ENCODE measurements at places on chromosomes 1 and 21.
A peak's percentile ranks its signal among the peaks of the same experiment; 100 is the strongest.

DNA sequence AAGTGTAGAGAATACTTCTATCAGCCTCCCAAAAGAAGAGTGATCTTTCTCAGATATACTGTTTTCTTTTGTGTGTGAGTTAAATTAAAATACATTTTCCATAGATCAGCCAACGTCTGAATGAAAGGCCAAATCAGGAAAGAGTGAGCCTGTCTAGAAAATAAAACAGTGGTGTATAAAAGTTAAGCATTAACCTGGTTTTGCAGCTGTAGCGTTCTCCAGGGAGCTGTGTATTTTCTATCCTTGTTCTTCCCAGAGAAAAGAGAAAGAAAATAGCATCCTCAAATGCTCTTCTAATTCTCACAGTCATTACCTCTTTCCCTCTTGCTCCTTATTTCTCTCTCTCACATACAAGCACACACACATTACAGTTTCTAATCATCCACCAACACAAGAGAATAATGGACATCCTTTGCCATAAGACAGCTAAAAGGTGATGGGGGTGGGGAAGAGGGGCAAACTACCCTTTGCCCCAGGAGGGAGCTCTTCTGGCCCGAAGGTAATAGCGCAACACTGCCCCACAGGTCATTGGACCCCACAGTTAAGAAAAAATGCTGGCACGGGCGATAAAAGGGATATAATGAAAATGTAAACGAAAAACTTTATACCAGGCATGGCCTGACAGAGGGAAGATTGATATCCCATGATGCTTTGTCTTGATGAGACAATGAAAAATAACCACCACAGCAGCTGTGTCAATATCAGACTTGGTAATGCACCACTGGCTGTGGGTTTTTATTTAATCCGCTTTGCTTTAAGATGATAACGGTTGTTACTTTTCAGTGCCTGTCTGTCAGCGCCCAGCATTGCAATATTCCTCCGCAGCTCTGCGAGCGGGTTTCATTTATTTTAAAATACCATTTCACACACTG is 150.3 kb downstream of the NUF2 start:
- DNase-seq = no peak

- DNase-seq = no peak
Measured at GRCh38 chr21:38054334-38054733, 138.1 kb upstream of the KCNJ6 start.

DNA sequence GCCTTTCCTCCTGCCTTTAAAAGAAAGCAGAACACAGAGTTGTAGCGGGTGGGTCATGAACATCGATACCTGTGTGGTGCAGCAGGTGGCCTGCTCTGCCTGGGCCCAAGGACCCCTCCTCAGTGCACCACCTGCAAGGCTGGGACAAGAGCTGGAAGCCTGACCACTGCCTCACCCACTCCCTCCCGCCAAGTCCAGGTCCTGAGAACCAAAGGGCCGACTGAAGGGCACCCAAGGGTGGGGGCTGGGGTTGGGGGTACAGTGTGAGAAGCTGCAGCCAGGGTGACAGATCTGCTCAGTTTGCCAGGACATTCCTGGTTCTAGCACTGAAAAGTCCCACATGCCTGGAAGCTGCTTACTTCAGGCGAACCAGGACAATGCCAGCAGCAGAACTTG is 36.1 kb downstream of the NTPCR start:
- no peak for DNase-seq

GRCh38 chr1:58948671-58949070 is 164.8 kb upstream of the JUN start:
- no peak for DNase-seq

DNA sequence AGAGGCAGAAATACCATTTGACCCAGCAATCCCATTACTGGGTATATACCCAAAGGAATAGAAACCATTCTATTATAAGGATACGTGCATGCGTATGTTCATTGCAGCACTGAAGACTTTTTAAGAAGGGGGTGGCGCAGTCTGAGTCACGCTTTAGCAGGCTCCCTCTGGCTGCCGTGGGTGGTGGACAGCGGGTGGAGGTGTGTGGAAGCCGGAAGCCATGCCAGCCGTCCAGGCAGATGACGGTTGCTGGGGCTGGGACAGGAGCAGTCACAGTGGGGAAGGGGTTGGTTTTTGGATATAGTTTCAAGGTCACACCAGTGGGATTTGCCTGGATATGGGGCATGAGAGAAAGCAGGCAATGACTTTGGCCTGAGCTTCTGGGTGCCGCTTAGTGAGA is 270.5 kb downstream of the GRIK3 start:
- DNase-seq = no peak

DNA sequence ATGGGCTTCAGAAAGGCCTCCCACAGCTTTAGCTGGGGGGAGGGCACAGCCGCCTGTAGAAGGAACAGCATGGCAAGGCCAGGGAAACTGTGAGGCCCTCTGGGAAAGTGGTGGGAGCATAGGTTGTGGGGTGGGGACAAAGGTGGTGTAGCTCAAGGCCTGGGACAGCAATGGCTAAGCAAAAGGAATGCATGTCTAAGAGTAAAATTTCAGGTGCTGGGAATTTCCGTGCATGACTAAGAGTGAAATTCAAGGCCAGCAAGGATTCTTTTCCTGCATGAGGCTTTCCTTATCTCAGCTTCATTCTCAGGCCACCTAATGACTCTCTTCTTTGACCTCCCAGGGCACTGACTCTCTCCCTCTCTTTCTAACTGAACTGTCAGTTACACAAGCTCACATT is 86.5 kb upstream of the WNT4 start:
- no peak for DNase-seq

DNA sequence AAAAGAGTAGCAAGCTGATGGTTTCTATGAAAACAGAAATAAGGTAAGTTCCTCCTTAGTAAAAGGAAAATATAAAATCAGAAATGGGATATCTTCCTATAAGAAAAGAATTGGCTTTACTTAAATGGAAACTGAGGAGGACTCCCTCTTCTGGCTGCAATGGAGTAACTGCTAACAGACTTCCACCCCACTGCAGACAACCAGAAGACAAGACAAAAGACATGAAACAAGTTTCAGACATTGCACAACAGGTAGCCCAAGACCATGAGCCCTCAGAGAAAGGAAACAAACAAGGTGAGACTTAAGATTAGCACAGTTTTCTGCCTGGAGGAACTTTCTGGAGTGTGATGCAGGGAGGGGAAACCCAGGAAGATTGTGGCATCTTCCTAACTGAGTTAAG is 17.0 kb upstream of the OLFML2B start:
- no peak for DNase-seq

DNA sequence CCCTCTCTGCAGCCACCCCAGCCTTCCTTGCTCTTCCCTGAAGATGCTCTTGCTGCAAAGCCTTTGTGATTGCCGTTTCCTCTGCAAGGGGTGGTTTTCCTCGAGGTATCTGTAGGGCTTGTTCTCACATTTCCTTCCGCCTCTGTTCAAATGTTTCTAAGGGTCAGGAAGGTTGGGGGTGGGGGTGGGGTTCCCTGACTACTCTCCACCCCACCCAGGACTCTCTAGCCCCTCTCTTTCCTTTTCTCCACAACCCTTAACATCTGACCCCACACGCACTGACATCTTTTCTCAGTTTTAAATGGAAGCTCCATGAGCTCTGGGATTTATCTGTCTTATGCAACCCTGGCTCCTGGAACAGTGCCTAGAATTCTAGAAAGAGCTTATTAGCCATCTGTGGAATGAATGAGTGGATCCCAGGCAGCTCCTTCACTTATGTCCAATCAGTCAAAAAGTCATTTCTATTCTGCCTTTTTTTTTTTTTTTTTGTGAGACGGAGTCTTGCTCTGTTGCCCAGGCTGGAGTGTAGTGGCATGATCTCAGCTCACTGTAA is 27.3 kb upstream of the ZNF362 start:
- DNase-seq = peak; percentile 92

DNA sequence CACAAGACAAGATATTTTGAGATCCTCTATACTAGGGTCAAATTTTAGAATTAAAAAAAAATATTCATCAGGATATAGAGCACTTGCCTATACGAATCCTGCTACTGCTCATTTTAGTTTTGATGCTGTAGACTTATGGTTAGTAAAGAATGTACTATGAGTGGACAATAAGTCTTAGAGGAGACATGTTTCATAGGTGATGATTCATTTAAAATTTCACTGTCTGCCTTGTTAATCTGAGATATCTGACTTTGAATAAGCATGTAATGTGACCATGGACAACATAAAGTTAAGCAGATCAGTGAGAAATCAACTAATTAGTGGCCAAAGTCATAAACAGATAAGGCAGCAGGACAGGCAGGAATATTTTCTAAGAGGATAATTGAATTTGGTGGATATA is 106.8 kb upstream of the HP1BP3 start:
- no peak for DNase-seq

- DNase-seq = peak; percentile 12
Measured at GRCh38 chr1:20255666-20256065, 35.0 kb upstream of the VWA5B1 start.

- DNase-seq = no peak
Measured at GRCh38 chr1:29842130-29842529, 605.8 kb downstream of the PTPRU start.

DNA sequence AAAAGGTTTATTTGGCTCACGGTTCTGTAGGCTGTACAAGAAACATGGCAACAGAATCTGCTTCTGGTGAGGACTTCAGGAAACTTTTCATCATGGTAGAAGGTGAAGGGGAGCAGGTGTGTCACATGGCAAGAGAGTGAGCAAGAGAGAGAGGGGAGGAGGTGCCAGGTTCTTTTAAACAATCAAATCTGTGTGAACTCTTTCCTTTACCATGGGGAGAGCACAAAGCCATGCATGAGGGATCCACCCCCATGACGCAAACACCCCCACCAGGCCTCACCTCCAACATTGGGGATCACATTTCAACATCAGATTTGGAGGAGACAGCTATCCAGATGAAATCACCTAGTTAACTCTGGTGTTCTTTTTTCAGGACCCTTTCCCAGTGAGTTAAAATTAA is 103.6 kb downstream of the GALNT2 start:
- DNase-seq = no peak

- no peak for DNase-seq
Measured at GRCh38 chr21:45482899-45483821, 59.1 kb downstream of the SLC19A1 start.

DNA sequence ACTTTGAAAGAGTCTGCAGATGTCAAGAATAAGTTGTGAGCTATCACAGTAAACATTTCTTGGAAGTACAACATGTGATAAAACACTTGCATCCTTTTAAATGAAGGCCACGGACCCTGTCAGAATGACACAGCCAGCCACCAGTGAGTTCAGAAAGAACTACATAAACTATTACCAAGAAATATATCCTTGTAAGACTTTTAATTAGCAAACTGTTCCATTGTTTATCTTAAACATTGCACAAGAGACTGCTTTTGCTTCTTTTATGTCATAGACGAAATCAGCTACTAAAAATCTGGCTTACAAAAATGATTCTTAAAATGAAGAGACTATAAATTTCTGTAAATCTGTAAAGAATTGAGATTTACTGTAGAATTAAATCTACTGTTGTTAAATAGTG is 17.9 kb downstream of the LRRC7 start:
- DNase-seq = no peak

GRCh38 chr1:150549496-150550221 is 451 bp downstream of the ADAMTSL4 start:
- no peak for DNase-seq

GRCh38 chr1:12075195-12076114 is 12.4 kb downstream of the TNFRSF8 start:
- DNase-seq = peak; percentile 58

GRCh38 chr1:111275079-111275478 is 15.6 kb upstream of the CHIA start:
- peak; percentile 87 for DNase-seq

DNA sequence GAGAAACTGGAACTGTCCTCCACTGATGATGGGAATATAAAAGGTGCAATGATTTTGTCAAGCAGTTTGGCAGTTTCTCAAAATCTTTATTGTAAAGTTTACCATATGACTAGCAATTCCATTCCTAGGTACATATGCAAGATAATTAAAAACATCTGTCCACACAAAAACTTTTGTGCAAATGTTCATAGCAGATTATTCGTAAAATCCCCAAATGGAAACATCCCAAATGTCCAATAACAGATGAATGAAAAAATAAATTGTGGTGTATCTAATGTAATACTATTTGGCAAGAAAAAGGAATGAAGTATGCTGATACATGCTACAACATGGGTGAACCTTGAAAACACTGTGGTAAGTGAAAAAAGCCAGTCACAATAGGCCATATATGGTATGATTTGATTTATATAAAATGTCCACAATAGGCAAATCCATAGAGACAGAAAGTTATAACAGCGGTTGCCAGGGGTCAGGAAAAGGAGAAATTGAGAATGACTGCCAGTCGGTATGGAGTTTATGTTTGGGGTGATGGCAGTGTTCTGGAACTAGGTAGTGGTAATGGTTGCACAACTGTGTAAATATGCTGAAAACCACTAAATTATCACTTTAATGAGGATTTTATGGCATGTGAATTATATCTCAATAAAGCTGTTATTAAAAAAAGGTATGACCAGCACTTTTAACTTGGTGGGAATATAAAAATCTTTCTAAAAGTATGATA is 81.7 kb upstream of the BEND5 start:
- DNase-seq = no peak

DNA sequence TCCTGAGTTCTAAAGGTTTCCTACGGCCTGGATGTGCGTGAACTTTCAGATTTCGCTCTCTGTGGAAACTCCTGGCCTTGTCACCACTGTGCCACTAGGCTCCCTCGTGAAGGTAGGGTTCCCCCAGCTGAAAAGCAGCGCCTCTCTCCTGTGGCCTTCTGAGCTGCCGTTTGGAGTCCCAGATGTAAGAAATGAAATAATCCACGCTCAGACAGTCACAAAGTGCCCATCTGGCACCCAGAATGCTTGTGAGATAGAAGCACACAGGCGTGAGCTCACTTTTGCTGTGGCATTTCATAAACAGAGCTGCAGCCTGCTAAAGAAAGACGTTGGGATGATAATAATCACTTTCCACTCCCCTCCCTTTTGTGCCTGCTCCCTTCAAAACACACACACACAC is 65.8 kb downstream of the LMO4 start:
- no peak for DNase-seq

DNA sequence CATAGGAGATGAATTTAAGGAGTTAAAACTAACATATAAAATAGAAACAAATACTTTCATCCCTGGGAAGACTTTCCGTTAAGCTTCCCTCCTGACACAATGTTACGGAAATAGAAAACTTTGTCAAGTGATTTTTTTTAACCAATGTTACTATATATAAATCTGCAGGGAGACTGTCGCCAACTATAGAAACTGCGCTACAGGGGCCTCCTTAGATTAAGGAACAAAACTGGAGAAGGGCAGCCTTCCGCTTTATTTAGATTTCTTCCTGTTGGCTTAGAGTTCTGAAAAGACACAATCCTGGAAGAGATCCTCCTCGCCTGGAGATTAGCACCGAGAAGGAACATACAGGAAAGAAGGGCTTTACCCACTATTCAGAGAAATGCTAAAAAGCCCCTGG is 1.5 kb downstream of the MGST3 start:
- no peak for DNase-seq
